ENCODE measurements at places on chromosomes 11 and 22. TPM values are rescaled to one million over a fixed set of nuclear protein-coding genes. Genes with fewer than 3 reads are reported as not detected.

DNA sequence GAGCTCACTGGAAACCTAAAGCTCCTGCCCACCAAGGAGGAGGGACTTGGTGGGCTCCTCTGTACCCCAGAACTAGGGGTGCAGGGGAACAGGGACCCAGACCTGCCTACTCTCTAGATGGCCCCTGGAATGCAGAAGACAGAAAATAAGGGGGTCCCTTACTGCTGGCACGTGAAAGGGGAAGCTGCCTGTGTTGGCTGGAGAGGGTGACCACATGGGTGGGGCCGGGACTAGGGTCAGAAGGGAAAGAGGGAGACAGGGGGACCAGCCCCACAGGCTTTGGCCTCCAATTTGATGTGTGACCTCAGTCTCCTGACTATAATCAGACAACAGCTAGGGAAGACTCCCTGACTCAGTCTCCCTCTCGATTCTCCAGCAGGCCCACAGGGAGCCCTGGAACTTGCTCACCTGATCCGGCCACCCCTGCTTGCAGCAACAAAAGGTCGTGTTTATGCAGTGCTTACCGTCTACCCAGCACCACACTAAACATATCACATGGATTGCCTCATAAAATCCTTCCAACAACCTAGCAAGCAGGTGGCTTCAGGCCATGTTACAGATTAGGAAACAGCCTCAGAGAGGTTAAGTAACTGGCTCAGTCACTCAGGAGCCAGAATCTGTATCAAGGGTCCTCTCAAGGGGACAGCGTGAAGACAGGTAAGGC lies 10.2 kb downstream of the ARAP1 start:
- peaks cover 6% of the 10 kb centered on the region for H3K36me3 ChIP-seq
- peak overlapping the region; percentile 5 for H3K27ac ChIP-seq
- peaks cover 61% of the 10 kb centered on the region for H3K4me1 ChIP-seq

DNA sequence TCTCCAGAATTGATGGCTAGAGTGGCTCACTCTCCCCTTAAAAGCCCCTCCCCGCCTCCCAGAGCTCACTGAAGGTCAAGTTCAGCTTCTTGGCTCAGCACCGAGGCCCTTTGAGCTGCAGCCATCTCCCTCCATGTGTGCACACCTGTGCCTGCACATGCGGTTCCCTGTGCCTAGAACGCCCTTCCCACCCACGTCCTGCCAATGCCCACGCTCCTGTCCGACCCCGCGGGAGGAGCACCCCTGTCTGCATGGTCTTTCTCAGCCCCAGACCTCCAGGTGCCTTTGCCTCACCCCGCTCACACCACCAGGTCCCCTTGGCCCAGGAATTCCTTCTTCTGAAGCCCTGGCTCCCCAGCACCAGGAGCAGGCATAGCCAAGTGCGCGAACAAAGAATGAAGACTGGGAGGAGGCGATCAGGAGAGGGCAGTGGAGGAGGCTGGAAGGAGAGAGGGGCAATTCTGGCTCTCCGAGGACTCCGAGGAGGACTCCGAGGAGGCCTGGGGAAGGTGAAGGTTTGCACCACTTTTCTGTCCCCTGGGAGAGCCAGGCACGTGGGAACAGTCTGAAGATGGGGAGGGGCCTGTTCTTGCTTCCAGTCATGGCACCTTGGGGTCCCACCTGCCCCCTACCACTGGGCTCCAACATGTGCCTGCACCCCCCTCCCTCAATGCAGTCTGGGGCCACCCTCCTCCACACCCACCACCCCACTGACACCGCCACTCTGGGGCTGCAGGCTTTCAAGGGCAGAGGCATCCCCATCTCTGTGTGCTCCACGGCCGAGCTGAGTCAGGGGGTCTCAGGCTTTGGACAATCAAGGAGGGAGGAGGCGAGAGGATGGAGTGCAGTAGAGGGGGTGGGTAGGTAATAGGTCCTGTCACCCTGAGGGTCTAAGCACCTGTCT lies 17.7 kb downstream of the IGF2 start:
- no peak overlapping the region for H3K4me3 ChIP-seq
- H3K27ac ChIP-seq, result no peak overlapping the region
- peaks cover 21% of the 10 kb centered on the region for H3K27me3 ChIP-seq

GRCh38 chr22:33275073-33275443 lies 216.9 kb upstream of the SYN3 start:
- no peaks in the 10 kb centered on the region for H3K27me3 ChIP-seq
- H3K27ac ChIP-seq, result no peak overlapping the region
- H3K4me3 ChIP-seq, result no peak overlapping the region
- no peaks in the 10 kb centered on the region for H3K36me3 ChIP-seq

DNA sequence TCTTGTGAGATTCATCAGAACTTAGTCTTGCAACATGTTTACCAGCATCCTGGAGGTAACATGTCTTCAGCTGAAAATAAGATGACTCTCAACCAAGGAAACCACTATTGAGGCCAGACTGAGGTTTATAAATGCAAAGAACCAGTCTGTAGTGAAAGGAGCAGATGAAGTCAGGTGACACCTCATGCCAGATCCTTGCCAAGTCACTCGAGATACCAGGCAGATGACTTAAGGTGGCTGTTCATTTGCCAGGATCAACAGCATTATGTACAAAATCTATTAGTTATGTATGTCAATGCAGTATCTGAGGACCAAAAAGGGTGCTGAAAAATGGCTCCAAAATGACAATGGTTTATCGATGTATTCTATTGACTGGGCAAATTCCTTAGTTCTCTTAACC lies 100.0 kb upstream of the SOX6 start:
- no peak overlapping the region for H3K27ac ChIP-seq
- no peaks in the 10 kb centered on the region for H3K36me3 ChIP-seq
- no peak for DNase-seq
- no peaks in the 10 kb centered on the region for H3K27me3 ChIP-seq

The SLC6A5 gene
- not detected for total RNA-seq

Measured in activated CD4-positive, alpha-beta memory T cell treated with anti-CD3 and anti-CD28 coated beads, Interleukin-2, amount 10 ng/mL, durations not matched to agents 7 days and 5 days (primary cell).